Foreskin melanocyte (primary cell): ENCODE measurements at places on chromosomes 6 and 20.

DNA sequence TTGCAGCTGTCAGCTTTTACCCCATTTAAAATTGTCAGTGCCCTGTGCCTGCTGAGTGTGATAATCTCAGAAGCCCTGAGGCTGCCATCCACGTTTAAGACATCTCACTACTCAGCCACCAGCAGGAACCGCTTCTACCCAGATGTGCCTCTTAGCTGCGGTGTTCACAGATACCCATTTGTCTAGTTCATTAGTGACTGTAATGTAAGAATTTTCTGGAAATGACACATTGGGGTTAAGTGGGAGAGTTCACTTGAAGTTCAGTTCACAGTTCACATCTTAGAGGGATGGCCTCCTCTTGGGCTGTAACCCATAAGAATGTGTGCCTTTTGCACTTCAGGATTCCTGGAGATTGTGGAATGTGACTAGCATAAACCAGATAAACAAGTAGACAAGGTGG is 477.7 kb downstream of the BTBD3 start:
- no peak for DNase-seq

DNA sequence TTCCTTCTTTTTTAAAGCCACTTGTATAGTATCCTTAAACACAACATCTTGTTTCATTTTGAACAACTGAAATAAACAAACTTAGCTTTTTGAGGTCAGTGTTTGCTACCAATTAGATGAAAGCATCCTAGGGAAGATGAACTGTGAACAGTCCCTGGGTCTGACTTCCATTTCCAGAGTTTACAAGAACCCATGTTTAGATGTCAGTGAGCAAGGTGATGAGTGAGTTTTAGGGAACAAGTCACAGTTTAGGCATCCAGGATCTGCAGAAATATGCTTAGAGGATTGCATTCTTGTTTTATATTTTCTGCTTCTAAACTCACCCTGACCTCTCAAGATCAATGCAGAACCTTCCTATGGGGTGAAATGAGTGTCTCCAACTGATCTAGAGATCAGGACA is 3.0 kb downstream of the ZC2HC1B start:
- no peak for DNase-seq

DNA sequence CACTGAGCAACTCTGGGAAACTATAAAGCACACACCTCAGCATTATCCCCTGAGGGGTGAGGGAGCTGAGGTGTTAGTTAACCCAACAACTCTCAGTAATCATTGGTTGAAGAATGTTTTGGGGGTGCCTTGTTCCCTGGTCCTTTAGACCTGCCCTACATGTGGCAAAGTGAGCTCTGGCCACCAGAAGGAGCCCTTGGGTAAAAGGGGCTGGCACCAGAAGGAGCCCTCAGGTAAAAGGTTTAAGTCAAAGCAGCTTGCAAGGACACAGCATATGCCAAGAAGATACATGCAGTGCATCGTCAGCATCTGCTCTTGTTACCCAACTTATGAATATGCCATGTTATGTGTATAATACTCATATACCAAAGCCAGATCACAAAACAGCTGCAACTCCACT is 1081.7 kb downstream of the KIF16B start:
- DNase-seq: no peak

DNA sequence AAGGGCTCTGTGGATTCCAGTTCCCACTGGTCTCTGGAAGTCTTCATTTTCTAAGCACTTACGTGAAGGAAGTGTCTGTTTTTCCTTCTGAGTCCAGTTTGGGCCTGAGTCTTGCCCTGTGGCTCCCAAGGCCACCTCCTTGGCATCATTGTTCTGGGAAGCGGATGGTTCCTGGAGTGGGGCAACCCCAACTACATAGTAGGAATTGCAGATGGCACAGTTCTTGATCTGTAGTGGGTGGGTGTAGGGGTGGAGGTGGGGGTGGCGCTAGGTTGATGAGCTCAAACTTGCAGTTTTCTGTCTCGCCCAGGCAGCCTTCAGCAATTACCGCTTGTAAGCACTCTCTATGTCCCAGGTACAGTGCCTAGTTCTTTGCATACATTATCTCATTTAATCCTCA is 7.2 kb upstream of the FERMT1 start:
- DNase-seq: no peak

GRCh38 chr6:137247724-137248123 is 28.5 kb upstream of the IFNGR1 start:
- DNase-seq: no peak

- DNase-seq: no peak
Observed at GRCh38 chr20:38325167-38325566, 21.1 kb upstream of the LBP start.

- DNase-seq: no peak
Observed at GRCh38 chr6:99491171-99491570, 24.1 kb downstream of the USP45 start.

GRCh38 chr6:137767911-137768690 is 99.0 kb upstream of the TNFAIP3 start:
- DNase-seq: no peak

GRCh38 chr6:4582506-4583417 is 193.4 kb upstream of the CDYL start:
- DNase-seq: no peak

DNA sequence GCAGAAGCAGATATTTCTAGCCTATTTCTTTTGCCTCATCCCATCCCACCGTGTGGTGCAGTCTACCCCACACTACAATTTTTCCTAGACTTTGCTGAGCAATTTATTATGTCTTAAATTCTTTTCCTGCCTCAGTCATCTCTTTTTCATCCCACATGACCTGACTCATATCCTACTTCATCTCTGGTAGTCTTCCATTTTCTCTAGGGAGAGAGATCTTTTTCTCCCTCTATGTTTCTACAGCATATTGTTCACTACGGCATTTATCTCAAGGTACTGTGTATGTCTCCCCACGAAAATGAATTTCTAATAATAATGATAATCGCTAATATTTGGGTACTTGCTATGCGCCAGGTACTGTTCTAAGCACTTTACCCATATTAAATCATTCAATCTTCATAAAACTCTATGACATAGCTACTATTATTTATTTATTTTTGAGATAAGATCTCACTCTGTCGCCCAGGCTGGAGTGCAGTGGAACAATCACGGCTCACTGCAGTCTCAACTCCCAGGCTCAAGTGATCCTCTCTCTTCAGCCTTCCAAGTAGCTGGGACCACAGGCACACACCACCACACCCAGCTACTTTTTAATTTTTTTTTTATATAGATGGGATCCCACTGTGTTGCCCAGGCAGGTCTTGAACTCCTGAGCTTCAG is 15.6 kb downstream of the PDSS2 start:
- DNase-seq: no peak

- DNase-seq: no peak
Observed at GRCh38 chr6:166104107-166104506, 63.5 kb downstream of the TBXT start.

DNA sequence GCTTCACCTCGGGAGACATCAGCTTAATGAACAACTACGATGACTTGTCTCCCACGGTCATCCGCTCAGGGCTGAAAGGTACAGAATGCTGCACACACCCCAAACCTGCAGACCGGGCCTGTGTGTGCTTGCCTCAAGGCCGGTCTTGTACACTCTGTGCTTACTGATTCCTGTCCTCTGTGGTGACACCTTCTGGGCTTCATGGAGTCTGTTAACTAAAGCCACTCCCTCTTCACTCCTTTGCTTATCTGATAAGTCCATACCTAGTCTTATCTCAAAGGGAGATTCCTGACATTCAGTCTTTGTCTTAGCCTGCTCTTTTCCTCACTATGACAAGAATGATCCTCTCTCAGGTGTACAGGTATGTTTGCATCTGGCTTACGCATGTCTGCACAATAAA is 107.7 kb upstream of the TMEM181 start:
- no peak for DNase-seq

DNA sequence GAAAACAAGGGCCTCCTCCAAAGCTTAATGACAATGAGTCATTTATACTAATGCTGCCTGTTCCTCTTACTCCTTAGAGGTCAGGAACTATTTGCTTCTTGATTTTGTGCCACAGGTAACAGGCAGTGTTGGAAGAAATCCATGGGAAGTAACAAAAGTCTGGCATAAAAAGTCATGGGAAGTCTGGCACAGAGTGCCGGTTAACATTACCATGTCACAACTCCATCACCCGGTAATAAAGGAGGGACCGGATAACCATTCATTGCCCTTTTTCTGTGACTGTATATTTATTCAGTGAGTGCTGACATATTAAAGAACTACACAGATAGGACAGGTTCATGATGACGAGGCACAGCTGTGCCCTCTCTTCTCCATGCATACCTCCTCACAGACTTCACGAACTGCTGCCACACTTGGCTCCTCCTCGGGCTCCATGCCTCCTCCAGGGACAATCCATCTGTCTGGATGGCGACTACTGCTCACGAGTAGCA is 50.9 kb downstream of the NUDT3 start:
- DNase-seq: no peak

GRCh38 chr6:28977341-28978132 is 27.6 kb downstream of the ZNF311 start:
- DNase-seq: peak; percentile 88

DNA sequence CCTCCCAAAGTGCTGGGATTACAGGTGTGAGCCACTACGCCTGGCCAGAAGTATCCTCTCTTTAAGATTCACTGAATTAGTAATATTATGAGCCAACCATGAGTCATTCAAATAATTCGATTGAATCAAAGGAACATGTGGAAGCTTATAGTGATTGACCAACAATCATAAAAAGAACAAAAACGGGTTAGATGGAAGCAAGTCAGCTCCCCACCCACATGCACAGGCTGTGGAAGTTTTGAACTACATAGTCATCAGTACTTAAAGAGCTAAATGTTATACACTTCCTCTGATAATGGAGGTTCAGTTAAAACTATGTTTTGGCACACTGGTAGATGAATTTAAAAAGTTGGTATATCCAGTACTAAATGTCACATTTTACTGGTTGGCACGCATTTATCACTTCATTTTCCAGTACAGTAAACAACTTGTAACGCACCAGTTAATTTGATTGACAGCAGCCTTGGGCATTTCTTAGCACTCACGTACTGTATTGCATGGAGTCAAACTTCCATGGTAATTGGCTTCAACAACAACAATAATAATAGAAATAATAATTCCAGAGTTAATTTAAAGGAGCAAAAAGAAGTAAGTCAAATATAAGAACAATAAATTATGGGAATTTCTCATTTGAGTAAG is 1107.3 kb upstream of the MAP3K7 start:
- no peak for DNase-seq

- peak; percentile 95 for DNase-seq
Observed at GRCh38 chr6:100633096-100633777, 168.5 kb upstream of the SIM1 start.

DNA sequence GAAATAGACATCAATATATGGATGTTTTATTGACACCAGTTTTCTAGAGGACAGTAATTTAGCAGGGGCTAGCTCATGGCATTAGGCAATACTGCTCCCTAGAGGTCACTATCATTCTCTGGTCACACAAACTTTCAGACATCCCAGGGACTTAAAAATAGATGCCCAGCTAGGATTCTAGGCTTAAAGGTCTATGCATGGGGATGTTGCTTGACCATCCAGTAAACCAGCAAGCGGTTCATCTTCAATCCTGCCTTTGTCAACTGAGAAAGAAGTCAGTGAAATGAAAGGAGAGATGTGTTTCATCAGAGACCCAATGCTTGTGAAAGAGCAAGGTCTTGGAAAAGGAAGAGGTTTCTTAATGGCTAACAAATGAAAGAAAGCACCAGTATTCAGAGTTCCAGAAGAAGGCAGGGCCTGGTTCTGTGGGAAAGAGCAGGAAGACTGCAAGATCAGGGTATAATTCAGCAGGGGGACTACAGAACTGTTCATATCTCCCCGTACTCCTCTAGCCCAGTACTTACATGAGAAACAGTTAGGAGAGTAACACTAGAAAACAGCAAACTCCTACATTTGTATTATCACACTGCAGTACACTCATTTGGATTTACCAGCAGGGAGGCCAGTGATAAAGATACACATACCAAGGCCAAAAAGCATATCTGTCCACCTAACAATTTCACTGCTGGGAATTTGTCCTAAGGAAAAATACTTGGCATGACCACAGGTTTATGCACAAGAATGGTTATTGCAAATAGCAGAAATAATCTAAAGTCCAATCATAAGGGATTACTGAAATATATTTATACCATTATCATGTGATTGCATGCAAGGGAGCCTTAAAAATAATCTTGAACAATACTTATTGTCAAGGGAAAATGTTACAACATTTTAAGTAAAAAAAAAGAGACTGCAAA is 151.4 kb upstream of the LAMA2 start:
- DNase-seq: peak; percentile 59

- DNase-seq: no peak
Observed at GRCh38 chr6:72175916-72176315, 289.6 kb downstream of the RIMS1 start.

GRCh38 chr20:2387180-2387577 is 6.5 kb downstream of the TGM6 start:
- DNase-seq: no peak

DNA sequence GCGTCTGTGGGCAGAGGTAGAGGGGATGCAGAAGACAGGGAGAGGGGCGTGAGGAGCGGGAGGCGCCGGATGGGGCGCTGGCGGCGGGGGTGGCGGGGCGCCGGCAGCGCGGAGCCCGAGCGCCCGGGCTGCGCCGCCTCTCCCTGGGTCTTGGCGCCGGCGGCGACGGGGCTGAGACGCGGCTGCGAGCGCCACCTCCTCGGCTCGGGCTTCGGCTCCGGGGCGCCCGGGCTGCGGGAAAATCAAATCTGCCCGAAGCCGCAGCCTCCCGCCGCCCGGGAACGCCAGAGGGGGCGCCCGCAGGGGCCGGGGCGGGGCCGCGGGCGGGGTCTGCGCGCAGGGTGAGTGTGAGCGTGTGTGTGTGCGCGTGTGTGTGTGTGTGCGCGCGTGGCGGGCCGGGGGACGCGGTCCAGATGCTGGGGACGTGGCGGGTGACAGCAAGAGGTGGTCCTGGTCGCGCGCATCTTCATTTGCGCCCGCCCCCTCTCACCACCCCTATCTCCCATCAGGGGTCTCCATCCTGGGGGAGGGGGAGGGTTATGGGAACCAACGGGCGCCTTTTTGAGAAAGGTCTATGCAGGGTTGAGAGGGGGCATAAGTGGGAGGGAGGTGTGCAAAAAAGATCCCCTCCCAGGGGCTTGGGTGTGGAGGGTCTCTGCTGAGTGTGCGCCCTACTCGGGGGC is 646 bp upstream of the CPNE5 start:
- DNase-seq: no peak

- no peak for DNase-seq
Observed at GRCh38 chr20:33893314-33893713, 82.2 kb downstream of the CHMP4B start.

GRCh38 chr6:9937031-9937763 is 477.7 kb downstream of the TFAP2A start:
- no peak for DNase-seq

DNA sequence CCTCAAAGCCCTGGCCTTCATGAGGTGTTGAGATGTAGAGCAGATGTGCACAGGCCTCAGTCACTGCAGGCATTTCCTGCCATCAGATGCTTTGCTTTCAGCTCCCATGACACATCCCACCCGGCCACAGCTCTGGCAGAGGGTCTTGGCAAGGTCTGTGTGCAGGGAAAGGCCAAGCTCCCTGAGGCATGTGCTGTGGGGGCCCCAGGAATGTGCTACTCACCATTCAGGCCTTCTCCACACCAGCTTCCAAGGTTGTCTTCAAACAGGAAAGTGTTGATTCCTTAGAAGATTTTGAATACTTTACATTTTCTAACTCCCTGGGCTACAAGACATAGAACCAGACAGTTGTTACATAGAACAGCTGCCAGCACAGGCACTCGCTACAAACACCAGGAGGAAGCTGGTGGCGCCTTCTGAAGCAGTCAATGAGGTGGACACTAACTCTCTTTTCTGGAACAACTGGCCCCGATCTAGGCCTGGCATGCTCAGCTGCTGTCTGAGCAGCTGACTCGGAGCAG is 27.8 kb downstream of the CASS4 start:
- DNase-seq: peak; percentile 46

GRCh38 chr20:41135187-41135887 is 2.0 kb upstream of the PLCG1 start:
- no peak for DNase-seq

GRCh38 chr6:11357285-11357684 is 124.8 kb upstream of the NEDD9 start:
- DNase-seq: no peak
